ENCODE measurements at places on chromosomes 3 and 15. TPM values are rescaled to one million over a fixed set of nuclear protein-coding genes. Genes with fewer than 3 reads are reported as not detected.

SLC12A1 gene
- total RNA-seq, result not detected

CCK gene
- not detected for total RNA-seq

DNA sequence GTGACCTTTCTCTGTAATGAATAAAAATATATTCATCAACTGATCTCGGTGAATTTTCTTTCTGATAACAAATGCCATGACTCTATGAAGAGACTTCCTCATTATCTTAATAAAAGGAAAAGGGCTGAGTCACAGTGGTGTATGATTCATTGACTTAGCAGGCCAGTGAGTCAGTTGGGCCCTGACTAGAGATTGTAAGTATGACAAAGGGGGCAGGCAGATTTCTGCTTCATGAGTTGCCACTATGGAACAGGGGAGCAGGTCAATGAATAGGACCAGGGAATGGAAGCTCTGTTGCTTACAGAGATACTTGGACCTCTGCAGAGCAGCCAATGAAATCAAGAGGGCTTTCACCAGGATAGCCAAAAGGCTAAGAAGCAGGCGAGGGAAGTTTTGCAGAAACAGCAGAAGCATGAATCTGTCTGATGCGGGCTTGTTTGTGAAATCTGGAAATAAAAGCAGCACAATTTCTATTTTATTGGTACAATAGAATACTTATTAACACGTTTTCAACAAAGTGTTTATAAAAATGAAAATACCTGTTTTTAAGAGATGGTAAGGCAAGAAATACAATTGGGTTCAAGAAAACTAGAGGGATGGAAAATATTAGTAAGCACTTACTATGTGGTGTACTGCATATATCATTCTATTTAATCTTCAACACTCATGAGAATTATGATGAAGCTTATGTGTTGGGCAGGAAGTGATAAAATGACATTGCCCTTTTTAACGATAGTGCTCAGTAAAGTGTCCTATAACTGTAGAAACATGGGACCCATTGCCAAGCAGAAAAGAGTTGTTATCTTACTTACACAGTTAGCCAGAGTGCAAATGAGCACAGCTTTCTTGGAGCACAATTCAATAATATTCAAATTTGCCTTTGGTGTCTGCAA is 169.8 kb upstream of the MYRIP start:
- no peak for DNase-seq

DNA sequence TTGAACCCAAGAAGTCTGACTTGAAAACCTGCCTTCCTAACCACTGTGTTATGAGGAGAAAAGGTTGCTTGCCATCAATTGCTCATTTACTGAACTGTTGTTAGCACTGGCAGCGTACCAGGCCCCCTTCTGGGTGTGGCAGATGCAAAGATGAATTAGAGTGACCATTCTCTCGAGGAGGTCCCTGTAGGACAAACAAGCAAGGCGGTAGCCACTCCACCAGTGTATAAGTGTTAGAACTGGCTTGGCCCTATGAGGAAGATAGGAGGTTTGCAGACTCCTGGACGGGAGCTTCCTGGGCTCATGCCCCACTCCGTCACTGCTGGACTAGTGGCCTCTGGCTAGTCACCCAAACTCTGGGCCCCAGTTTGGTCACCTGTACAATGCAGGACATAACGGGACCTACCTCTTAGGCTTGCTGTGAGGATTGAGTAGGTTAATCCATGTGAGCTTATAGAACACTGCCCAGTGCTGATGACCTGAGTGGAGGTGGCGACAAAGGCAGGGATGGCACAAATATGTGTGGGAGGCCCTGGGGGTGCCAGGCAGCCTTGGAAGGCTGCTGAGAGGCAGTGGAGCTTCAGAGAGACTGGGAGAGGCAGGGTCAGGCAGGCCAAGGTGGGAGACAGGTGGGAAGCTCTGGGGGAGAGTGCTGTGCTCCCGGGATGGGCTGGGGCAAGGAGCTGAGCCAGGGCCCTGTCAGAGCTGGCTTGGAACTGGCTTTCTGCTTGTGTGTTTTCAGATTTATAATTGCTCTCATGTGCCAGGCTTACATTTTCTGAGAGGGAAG is 145.9 kb downstream of the DNAJB8 start:
- DNase-seq, result no peak

GRCh38 chr15:33956397-33956796 is 11.9 kb upstream of the CHRM5 start:
- DNase-seq, result no peak

DNA sequence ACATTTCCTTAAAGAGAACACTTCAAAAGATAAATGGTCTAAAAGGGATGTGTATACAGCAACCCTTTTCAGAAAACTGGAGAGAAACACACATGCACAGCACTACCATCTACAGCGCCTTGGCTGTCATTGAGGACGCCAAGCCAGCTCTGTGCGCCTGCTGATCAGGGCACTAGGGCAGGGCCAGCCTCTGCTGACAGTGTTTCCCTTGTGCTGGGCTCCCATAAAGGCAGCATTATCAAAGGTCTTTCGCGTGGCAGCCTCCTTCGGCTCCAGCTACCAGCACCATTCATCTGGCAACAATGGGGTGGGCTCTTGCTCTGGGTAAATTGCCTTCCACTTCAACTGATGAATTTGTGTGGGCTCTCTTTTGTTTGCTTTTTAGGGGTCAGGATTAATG is 53.4 kb downstream of the LDHAL6B start:
- no peak for DNase-seq

GRCh38 chr3:163768048-163768447 is 1310.2 kb downstream of the SI start:
- DNase-seq, result no peak

GRCh38 chr15:84829428-84829827 is 12.3 kb downstream of the ALPK3 start:
- DNase-seq, result no peak

DNA sequence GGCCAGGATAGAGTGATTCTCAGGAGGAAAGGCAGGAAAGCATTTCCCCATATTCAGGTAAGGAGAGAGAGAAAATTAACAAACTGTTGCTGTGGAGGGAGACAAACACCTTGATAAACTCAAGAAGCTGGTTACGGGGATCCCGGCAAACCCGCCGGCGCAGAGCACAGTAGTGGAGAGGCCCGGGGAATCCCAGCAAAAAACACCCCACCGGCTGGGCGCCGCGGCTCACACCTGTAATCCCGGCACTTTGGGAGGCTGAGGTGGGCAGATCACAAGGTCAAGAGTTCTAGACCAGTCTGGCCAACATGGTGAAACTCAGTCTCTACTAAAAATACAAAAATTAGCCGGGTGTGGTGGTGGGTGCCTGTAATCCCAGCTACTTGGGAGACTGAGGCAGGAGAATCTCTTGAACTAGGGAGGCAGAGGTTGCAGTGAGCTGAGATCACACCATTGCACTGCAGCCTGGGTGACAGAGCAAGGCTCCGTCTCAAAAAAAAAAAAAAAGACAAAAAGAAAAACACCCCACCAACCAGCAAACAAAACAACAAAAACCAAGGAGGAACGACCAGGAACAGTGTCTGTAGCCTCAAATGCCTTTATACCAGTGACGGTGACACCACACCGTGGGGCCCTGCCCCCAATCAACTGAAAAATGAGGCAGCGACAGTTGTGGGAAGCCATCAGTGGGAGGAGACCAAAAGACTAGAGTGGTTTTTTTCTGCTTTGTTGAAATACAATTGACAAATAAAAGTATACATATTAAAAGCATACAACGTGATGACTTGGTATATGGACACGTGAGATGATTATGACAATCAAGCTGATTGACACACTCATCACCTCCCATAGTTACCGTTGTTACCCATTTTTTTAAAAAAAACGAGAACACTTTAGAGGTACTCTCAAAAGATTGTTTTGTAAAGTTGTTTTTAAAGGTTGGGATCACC is 40.2 kb upstream of the IDH2 start:
- DNase-seq, result peak; percentile 65

DNA sequence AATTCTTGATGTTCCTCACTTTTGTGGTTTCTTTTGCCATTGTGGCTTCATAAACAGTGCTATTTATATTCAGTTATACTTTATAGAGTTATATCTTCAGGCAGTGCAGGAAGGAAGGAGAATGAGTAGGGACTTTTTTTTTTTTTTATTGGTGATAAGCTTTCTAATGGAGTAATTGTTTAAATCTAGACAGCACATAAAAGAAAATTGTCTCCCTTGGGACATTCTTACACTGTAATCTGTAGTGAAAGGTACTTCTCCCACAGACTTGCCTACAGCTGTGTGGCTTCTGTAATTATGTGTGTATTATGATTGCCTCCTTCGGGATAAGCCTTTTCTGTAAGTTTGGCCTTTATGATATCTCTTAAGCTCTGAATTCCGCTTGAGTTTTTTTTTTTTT is 41.6 kb downstream of the WDR76 start:
- DNase-seq, result no peak
